ENCODE measurements at places on chromosomes 3 and 15.

DNA sequence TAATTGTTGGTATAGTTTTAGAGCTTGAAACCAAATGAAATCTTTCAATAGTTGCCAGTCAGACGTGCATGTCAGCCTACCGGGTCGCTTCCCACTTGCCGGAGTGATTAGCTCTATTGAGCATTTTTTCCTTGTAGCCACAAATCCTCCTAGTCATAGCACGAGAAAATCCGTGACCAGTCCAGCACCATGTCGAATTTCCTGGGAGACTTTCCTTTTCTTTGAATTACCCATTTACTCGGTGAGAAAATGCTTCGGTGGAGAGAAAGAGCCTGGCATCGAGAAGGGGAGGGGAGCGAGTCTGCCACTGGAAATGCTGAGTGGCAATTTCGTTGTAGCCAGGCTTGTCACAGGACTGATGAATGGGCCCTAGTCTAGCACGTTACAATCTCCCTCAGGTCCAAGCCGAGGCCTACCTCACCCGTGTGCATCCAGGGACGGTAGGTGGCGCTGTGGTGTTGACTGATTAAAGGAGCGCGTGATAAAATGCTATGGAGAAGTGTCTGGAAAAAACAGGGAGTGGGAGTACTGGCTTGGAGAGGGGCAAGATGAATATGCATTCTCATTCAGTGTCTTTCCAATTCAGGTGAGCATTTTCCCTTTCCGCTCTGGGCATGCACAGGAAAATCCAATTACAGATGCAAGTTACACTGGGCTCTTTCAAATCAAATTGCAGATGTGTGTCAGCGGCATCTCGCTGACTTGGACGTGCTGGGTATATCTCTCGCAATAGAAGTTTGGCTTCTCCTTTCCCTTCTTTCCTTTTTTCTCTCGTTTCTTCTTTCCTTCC, 238.8 kb downstream of the EDEM1 start:
- peak; percentile 88 for DNase-seq

- DNase-seq = no peak
Measured at GRCh38 chr15:69703532-69704187, 251.0 kb downstream of the RPLP1 start.

DNA sequence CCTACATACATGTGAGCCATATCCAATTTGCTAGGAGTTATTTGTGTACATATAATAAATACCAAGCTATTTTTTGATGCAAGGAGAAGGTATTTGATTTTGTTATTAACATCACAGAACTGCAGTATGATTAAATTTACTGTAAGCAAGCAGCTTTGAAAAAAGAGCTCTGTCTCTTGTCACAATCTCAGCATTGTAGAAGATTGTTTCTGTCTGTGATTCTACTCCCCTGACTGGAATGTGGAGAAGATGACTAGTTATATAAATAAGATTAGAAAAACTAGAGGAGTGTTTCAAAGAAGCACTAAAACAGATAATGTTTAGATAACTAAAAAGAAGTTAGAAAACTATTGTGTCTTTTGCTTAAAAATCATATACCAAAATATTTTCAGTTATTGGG, 17.1 kb upstream of the DCBLD2 start:
- no peak for DNase-seq

GRCh38 chr3:141542989-141543388, 56.2 kb downstream of the RASA2 start:
- no peak for DNase-seq

- no peak for DNase-seq
Measured at GRCh38 chr3:81726132-81726531, 35.3 kb downstream of the GBE1 start.

DNA sequence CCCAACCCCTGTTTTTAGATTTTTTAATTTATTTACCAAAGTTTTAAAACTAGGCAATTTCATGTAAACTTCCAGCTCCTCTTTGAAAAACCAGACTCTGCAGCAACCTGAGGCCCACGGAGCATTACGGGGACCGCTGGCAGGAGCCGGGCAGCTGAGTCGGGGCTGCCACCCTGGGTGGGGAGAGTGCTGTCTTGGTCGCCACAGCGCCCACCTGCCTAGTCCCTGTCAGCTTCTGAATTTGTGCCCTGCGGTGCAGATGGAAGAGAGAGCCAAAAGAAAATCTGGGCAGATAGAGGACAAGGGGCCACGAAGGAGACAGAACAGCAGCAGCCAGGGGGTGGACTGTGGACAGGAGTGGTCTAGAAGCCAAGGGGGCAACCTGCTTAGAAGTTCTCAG, 34.6 kb downstream of the PXYLP1 start:
- no peak for DNase-seq

Data from ecto neural progenitor cell (in vitro differentiated cells).